ENCODE measurements at places on chromosomes 5 and 9.

DNA sequence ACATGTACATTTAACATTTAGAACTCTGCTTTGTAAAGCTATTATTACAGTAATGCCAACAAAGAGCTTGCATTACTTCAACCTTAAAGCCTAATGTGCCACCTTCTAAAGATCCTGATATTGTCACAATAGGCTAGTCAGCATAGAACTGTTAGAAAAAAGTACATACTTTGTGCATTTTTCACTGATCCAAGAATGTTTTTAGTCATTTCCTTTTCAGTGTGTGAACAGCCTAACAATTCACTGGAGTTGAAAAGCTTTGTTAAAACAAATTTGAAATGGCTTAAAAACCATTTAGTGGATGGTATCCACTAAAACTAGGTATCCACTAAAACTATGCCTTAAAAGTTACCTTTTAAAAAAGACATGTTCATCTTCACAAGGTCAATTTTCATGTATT, 4.5 kb downstream of the RPS6 start:
- DNase-seq, result no peak

DNA sequence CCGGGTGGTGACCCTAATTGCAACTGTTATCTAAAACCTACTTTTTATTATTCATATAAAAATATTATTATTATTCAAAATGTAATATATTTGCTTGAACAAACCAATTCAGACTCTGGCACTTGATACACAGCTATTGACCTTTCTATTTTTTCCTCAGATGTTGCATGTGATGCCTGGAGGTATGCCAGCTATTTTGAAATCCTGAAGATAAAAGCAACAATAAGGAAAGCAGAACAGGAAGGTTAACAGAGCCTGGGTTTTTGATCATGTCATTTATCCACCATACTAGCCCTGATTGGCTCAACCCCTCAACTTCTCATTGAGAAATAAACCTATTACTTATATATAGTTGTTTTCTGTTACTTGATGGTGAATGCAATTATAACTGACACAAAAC, 340.9 kb upstream of the KIF2A start:
- DNase-seq, result no peak

DNA sequence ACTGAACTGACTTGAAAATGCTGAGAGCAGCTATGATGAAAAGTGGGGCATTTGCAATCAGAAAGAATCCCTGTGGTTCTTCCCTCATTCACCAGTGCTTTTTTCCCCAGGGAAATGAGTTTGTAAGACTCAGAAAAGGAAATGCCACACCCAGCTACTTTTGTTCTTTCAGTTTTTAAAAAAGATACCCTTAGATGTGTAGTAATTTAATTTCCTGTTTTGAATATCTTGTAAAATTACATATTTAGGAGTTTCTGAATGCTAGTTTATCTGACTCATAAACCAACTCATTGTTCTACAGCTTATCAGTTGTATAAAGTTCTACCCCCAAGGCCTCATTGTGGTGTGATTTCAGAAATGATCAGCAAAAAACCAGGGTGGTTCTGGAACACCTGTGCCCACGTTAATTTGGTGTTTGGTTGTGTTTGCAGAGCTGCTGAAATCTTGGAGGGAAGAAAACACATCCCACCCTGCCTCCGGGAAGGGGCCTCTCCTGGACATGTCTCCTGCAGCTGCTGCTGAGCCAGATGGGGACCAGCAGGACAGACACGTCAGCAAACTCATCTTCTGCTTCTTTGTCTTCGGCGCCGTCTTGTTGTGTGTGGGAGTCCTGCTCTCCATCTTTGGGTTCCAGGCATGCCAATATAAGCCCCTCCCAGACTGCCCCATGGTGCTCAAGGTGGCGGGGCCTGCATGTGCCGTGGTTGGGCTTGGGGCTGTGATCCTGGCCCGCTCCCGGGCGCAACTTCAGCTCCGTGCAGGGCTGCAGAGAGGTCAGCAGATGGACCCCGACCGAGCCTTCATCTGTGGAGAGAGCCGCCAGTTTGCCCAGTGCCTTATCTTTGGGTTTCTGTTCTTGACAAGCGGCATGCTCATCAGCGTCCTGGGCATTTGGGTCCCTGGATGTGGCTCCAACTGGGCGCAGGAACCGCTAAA, 2.8 kb downstream of the TMEM171 start:
- no peak for DNase-seq

DNA sequence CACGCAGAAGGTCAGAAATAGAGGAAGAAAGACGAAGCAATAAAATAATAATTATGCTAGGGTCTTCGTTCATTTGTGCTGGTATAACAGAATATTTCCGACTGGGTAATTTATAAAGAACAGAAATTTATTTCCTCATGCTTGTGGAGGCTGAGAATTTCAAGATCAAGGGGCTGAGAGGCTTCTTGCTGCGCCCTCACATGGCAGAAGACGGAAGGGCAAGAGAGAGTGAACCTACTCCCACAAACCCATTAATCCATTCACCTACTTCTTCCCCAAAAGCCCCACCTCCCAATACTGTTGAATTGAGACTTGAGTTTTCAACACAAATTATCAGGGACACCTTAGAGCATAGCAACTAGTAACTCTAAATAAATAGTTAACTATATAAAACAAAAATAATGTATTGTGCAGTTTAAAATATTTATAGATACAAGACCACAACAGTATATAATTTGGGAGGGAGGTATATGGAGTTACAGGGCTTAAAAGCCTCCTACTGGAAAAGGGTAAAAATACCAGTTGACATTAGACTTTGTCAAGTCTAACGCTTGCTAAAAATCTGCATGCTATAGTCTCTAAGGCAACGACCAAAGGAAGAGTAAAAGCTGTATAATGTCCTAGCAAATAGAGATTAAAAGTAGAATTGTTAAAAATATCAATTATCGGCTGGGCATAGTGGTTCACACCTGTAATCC, 40.3 kb upstream of the NAA35 start:
- DNase-seq, result peak; percentile 43

DNA sequence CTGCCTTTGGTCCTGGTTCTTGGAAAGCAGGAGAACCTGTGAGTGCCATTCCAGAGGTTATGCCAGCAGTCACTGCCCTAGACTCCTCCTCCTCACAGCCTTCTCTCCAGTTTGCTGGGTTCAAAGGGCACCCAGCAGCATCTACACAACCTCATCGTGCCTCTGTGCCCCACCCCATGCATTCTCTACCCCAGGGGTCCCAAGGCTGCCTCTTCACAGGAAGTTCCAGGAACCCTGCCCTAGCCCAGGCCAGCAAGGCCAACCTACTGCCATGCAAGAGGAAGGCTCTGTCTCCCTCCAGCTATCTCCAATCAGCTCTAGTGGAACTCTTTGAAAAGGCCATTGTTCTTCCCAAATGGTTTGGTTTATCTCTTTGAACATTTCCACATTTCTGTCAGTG, 21.2 kb downstream of the ENC1 start:
- DNase-seq, result no peak

DNA sequence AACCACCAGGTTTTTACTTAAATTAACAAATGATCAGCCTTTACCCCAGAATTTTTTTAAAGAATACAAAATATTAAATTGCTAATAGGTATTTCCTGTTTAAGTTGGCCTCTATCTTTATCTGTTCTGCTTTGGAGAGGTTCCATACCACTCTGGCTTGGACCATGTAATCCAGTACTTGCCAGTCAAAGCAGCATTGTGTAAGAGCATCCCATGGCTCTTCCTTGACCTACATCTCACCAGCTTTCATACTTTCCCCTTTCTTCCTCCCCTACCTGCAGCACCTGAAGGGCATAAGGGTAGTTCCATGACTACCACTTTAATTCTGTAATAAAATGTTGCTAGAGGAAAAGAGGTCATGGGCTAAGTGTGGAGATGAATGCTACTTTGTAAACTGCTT, 140.8 kb upstream of the MTAP start:
- DNase-seq, result no peak

GRCh38 chr5:115600766-115601165, 1.5 kb downstream of the TICAM2 start:
- DNase-seq, result no peak

DNA sequence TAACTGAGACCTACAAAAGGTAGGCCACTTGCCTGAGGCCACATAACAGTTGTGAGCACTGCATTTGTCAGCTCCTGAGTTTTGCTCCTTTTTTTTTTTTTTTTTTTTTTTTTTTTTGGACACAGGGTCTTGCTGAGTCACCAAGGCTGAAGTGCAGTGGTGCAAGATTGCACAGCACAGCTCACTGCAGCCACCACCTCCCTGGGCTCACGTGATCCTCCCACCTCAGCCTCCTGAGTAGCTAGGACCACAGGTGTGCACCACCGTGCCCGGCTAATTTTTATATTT, 37.1 kb downstream of the LAMC3 start:
- no peak for DNase-seq

DNA sequence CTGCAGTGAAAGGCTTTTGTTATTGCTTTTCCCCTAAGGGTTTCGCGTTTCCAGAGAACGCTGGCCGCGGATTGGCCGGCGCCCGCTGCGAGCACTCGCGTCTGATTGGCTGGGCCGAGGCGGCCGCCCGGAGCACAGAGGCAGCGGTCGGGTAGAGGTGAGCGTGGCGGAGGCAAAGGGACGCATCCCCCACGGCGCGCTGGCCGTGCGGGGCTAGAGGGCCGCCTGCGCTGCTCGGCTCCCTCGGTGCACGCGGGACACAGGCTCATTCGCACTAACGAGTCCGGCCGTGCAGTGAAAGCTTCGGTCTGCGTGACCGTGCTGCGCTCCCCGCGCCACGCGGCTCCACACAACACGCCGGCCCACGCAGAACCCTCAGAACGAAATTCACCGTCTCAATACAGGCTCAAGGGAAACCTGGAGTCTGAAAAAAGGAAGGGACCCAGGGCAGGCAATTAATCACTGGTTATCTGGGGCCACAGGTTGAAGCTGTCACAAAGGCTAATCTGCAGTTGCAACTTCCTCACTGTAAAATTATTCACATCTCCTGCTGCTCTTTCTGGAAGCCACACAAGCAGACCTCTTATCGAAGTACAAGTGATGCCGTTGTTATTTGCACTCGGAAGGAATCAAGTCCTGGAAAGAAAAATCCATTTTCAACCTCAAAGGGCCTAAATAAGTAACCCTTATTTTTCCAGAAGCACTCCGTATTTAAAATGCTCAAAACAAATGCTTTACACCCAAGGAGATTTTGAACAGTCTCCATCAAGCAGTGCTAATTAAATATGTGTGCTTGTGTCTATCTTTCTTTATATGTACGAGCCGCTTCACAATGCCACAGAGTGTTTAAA, 94.6 kb downstream of the ZNF608 start:
- no peak for DNase-seq

- DNase-seq, result no peak
These were observed 127.9 kb upstream of the TARS1 start for GRCh38 chr5:33312571-33313549.

DNA sequence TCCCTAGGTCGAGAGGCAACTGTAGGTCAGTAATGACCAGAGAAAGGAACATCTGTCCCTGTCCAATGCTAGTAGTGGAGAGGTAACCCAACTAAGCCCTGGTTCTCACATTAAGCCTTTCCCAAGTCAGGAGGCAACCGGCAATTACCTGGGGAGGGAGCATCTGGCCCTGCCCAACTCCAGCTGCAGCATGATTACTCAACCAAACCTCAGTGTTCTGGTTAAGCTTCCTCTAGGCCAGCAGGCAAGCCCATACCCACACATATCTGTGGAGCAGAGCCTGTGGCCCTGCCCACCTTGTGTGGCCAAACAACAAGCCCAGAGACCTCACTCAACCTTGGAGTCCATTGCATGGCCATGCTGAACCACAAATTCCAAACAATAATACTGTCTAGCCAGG, 220.8 kb upstream of the SLC24A2 start:
- no peak for DNase-seq

GRCh38 chr9:89975630-89976029, 370.8 kb downstream of the GADD45G start:
- no peak for DNase-seq

DNA sequence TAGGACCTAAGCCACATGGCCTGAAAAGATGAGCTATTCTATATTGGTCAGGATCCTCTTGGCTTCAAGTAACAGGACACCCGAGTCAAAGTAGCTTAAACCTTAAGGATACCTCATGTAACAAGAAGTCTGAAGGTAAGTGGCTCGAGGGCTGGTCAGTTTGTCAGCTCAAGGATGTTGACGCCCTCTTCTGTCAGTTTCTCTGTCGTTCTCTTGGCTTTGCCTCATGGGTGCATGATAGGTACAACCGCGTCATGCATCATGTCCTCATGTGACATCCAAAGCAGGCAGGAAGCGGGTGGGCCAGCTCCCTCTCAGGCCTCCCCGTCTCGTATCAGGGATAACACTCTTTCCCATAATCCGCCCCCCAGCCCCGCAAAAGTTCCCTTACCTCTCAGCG, 22.1 kb upstream of the TCERG1 start:
- DNase-seq, result no peak

DNA sequence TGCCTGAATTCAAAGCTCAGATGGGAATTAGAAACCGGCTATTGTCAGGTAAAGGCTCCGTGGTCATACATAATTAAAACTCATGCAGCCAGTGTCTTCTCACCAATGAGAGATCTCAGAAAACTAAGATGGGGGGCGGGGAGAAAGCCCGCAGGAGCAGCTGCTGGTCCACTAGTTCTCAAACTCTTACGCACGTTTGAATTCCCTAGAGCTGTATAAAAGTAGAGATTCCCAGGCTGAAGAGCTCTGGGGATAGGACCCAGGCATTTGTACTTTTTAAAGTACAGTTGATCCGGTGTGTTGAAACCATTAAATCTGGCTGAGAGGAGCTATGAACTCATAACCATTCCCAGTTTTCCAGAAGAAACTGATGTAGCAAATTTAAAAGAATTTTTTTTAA, 68.5 kb downstream of the FRMD3 start:
- no peak for DNase-seq

GRCh38 chr9:4594545-4594944, 67.5 kb upstream of the PLPP6 start:
- DNase-seq, result no peak

GRCh38 chr9:21615446-21615845, 133.3 kb upstream of the IFNE start:
- no peak for DNase-seq

DNA sequence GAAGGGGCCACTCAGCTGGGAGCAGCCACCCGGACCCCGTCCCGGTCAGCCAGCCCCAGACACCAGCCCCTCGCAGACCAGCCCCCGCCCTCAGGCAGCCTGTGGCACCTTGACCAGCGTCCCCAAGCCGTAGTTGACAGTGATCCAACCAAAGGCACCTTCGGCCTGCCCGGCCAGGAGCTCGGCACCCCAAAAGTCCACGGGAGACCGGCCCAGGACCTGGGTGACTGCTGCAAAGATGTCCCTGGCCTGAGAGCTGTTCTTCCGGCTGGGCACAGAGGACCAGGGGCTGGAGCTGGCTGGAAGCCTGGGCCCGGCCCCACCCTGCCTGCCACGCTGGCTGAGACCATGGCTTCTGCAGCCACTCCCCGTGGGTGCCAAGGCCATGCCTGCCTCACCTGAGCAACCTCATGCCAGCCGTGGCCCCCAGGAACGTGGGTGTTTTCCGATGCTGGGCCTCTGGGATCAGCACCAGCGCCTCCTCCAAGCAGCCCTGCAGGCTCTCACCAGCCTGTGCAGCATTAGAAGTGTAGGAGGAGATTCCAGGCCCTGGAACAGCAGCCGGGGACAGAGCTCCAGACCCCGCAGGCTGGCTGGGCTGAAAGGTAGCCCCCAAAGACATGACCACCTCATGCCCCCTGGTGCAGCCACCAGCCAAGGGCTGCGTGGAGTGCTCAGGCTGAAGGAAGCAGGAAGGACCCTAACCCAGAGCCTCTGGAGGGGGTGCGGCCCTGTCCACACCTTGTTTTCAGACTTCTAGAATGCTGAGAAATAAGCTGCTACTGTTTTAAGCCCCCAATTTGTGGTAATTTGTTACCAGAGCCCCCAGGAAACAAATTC, 4.2 kb downstream of the ENTPD8 start:
- DNase-seq, result no peak
